ENCODE measurements at places on chromosomes 13 and 19.

GRCh38 chr19:57239982-57240310 is 486 bp upstream of the ZNF805 start:
- no peak for DNase-seq

DNA sequence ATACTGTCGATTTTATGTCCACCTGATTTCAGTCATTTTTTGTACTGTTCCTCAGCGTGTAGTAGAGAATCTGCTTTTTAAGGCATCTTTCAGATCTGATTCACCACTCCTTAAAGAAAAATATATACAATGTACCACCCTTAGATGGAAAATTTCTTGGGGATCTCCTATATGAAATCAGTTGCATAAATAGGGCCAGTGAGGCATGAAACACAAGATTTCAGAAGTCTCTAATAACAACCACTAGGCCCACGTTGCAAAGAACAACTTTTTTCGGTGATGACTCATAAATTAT is 1.4 kb downstream of the USP12 start:
- no peak for DNase-seq

DNA sequence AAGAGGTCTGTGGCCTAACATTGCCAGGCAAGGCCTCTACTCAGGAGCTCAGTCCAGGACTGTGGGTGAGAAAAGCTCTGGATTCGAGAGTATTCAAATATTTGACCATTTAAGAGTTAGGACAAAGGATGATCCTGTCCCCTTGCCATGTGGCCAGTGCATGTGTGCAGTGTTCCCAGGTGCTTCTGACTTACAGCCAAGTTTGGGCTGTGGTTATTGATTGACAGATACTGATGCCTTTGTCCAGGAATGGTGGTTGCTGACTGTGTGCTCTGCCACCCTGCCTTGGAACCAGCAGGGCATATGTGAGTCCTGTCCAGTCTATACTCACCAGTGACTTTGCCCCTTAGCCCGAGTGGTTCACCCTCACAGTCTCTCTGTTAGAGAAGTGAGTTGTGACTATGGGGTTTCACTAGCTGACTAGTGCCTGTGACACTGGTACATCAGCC is 51.9 kb downstream of the GARRE1 start:
- DNase-seq: no peak

GRCh38 chr19:57566396-57567265 is 7.0 kb upstream of the ZNF550 start:
- no peak for DNase-seq

DNA sequence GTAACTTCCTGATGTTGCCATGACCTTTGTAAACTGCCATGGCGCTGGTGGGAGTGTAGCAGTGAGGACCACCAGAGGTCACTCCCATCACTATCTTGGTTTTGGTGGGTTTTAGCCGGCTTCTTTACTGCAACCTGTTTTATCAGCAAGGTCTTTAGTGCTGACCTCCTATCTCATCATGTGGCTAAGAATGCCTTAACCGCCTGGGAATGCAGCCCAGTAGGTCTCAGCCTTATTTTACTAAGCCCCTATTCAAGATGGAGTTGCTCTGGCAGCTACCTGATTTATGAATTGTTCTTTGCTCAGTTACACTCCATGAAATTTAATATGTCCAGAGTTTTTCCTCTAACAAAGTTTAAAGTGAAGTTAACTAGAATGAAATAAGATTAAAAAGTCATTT is 4.6 kb upstream of the EPS15L1 start:
- no peak for DNase-seq

DNA sequence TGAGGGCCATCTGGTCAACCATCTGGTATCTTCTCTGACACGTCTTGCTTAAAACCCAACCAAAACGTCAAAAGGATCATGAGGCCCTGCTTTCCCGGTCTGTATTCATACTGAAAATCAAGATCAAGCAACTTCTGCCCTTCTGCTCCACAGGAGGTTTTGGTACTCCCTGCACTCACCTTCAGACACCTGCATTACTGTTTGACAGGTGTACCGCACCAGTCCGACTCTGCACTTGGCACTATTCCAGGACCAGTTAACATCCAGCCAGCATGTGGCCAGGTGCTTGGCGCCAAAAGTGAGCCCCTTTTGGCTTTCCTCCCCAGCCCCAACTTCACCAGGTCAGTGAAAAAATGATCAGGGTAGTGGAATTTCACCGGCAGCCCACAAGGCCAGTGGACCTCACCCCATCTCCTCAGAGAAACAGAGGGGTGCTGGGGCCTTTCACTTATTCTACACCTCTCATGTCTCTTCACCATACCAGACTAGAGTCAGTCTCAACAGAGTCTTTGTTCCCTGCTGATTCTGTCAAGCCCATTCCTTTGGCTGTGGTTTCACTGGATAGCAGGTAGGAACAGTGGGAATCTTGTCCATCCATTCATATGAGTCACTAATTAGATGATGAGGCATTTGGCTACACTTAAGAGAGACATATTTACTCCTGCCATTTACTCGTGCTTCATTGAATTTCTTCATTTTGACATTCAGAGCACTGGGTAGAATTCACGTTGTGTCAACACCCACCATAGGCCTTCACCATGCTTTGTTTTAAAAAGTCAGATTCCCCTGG is 85.3 kb downstream of the ZNF726 start:
- no peak for DNase-seq

- no peak for DNase-seq
Observed at GRCh38 chr19:610071-610800, 20.6 kb downstream of the HCN2 start.

GRCh38 chr19:10701955-10702525 is 801 bp downstream of the QTRT1 start:
- no peak for DNase-seq

GRCh38 chr13:98110749-98111148 is 32.1 kb upstream of the FARP1 start:
- DNase-seq: no peak

DNA sequence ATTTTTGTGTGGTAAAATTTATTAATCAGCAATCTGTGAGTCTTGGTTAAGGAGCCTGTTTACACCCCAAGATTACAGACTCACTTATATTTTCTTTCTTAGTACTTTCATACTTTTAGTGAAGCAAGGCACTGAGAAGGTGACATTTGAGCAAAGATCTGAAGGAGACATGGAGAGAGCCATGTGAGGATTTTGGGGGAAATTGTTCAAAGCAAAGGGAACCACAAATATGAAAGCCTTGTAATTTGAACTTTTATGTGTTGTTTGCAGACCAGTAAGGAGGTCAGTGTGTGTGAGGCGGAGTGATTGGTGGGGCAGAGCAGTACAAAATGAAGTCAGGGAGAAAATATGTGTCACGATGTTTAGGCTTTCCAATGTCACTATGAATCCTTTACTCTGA is 140.7 kb upstream of the KLF12 start:
- DNase-seq: no peak

All from 8988T (cell line).